ENCODE measurements at places on chromosomes 3 and 15.

DNA sequence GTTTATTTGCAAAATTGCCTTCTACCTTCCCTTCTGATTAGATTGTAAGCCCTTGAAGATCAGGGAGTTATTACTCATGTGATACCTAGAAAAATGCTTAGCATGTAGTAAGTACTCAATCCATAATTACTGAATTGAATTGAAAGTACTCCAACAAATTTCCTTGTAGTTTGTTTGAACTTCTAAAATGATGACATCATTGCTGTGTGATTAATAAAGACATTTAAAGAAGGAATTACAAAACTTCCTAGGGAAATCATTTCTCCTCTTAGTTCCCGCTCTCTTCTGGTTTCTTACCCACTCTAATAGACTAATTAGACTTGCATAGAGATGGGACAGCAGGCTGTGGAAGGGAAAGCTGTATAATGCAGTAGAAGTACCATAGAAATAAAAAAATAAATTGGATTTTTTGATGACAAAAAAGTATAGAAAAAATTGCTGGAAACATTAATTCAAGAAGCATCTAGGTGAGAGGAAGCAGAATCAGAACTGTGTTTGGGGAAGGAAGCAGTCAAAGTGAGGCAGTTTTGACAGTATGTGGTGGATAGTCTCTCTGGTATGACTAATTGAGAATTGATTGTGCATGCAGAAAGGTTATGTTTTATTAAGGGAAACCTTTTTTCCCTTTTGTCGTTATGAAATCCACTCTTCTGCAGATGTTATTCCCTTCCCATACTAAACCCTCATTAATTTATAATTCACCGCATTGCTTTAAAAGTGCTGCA lies 93.0 kb downstream of the ALCAM start:
- H3K27me3 ChIP-seq = no peaks in the 10 kb centered on the region
- no peak for DNase-seq
- no peak overlapping the region for H3K27ac ChIP-seq
- no peaks in the 10 kb centered on the region for H3K4me1 ChIP-seq
- no peak overlapping the region for H3K4me3 ChIP-seq

DNA sequence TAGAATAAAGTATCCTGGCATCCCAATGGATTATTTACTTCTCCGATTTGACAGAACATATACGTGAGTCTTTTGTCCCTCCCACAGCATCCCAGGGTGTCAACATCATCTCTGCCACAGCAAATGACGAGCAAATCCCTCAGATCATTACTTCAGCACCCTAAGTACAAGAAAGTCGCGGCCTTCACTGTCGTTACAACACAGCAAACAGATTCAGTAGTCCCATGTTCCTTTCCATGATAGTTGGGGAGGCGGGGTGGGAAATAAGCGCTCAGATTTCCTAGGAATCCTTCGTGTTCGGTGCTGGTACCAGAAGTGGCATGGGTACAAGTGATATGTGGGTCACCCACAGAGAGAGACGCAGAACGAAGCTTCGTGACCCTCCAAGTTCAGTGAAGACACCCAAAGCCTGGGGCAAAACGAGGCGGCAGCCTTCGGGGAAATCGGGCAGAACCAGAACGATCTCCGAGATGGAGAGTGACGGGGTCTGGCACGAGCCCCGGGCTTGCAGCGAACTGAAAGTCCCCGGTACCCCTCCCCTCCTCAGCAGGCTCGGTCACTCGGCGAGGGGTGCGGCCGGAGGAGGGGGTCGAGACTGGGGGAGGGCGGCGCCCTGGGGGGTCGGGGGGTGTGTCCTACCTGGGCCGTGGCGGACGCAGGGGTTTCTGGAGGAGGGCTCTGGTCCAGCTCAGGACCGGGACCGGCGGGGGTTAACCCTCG lies 619 bp downstream of the TTBK2 start:
- peak overlapping the region; percentile 99 for H3K4me3 ChIP-seq
- H3K36me3 ChIP-seq = peaks cover 14% of the 10 kb centered on the region
- DNase-seq = peak; percentile 9
- H3K4me1 ChIP-seq = peaks cover 40% of the 10 kb centered on the region

- no peak overlapping the region for H3K27ac ChIP-seq
- H3K36me3 ChIP-seq = no peaks in the 10 kb centered on the region
- no peaks in the 10 kb centered on the region for H3K4me1 ChIP-seq
- H3K4me3 ChIP-seq = no peak overlapping the region
These were observed 29.7 kb upstream of the LIPC start for GRCh38 chr15:58401991-58402649.

DNA sequence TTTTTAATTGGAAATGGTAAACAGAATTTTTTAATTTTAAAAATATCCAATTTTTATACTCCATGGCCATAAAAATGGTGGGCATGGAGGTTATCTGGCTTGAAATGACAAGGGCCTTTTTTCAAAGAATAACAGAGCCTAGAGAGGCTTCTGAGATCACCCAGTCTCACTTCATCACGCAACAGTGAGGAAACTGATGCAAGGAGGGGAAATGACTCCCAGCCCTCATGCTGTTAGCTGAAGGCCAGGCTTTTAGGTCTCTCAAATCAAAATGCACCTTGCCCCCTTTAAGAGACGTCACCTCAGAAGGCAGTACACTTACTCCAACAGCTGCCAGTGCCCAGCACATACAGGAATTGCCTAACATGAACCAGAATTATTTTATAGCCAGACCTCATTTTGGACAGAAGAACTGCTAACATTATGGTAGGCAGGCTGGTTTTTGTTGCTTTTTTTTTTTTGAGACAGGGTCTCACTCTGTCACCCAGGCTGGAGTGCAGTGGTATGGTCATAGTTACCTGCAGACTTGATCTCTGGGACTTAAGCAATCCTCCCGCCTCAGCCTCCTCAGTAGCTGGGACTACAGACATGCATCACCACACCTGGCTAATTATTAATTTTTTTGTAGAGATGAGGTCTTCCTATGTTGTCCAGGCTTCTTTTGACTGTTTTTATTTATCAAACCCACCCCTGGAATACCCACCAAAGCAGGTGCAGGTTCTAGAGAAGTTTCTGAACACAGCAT lies 9.1 kb downstream of the RAB43 start:
- no peaks in the 10 kb centered on the region for H3K27me3 ChIP-seq
- no peak overlapping the region for H3K4me3 ChIP-seq
- H3K4me1 ChIP-seq = peaks cover 36% of the 10 kb centered on the region
- DNase-seq = no peak
- H3K36me3 ChIP-seq = peaks cover 51% of the 10 kb centered on the region
- H3K27ac ChIP-seq = no peak overlapping the region

DNA sequence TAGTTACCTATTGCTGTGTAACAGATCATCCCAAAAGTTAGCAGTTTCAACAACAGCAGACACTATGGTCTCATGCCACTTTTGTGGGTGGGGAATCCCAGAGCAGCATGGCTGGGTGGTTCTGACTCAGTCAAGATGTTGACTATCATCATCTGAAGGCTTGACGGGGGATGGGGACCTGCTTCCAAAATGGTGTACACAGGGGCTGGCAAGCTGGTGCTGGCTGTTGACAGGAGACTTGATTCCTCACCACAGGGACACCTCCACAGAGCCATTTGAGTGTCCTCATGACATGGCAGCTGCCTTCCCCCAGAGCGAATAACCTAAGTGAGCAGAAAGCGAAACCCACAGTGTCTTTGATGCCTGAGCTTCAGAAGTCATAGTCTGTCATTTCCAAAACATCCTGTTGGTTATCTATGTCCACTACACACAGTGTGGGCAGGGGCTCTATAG lies 19.1 kb downstream of the DNAJB8 start:
- peaks cover 13% of the 10 kb centered on the region for H3K4me1 ChIP-seq
- H3K27ac ChIP-seq = no peak overlapping the region
- H3K27me3 ChIP-seq = peaks cover 12% of the 10 kb centered on the region
- H3K4me3 ChIP-seq = no peak overlapping the region
- peaks cover 4% of the 10 kb centered on the region for H3K36me3 ChIP-seq

GRCh38 chr15:25694239-25694584 lies 168.9 kb downstream of the ATP10A start:
- no peaks in the 10 kb centered on the region for H3K4me1 ChIP-seq
- peaks cover 10% of the 10 kb centered on the region for H3K36me3 ChIP-seq
- DNase-seq = no peak
- no peak overlapping the region for H3K27ac ChIP-seq

DNA sequence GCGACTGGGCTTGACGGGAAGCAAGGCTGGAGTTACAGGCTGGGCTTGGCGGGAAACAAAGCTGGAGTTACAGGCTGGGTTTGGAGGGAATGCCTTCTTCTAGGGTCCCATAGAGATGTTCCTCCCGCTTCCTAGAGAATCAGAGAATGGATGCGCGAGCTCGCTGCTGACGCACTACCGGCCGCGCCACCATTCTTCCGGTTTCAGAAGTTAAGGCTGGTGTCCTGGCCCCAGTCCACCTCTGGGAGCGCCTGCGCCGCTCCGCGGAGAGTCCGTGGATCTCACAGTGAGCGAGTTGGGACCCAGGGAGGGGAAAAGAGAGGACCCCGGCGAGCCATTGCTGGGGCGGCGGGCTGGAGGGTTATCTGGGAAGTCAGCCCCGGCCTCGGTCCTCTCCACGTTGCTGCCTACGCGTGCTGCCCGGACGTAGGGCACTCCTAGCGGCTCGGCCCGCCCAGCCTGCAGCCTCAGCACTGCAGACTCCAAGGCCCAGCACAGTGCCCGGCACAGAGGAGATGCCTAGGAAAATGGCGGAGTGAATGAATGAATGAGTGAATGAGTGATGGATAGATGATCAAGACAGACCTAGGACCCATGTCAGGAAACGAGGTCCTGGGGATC lies at the start of gene ZNF502:
TSS of gene ZNF502 (plus strand) at position 206 of the 621 bp plus-strand sequence. CDS start 7,602 bp downstream, outside the sequence.
- H3K4me1 ChIP-seq = peaks cover 12% of the 10 kb centered on the region
- peaks cover 20% of the 10 kb centered on the region for H3K27me3 ChIP-seq
- peaks cover 7% of the 10 kb centered on the region for H3K36me3 ChIP-seq

DNA sequence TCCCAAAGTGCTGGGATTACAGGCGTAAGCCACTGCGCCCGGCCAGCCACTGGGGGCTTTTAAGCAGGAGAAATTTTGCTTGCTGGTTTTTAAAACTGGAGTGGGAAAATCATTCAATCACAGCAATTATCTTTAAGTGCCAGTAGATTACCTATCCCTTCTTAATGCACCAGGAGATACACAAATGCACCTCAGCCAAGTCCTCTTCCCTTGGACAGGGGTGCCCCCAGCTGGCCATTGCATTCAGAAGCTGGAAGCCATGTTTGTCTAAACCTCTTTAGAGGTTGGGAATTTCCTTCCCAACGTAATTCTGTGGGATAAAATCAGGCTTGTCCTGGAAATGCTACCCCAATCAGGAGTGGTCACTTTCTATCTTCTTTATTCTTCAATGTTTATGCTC lies 26.6 kb downstream of the MIX23 start:
- H3K4me3 ChIP-seq = no peak overlapping the region
- no peaks in the 10 kb centered on the region for H3K27me3 ChIP-seq
- no peak for DNase-seq
- H3K4me1 ChIP-seq = no peaks in the 10 kb centered on the region
- H3K27ac ChIP-seq = no peak overlapping the region

- H3K36me3 ChIP-seq = peaks cover 68% of the 10 kb centered on the region
- no peaks in the 10 kb centered on the region for H3K4me1 ChIP-seq
- peak overlapping the region; percentile 12 for H3K27ac ChIP-seq
- no peaks in the 10 kb centered on the region for H3K27me3 ChIP-seq
- H3K4me3 ChIP-seq = no peak overlapping the region
These were observed 59.1 kb downstream of the TRPM7 start for GRCh38 chr15:50627351-50628055.

- no peak overlapping the region for H3K4me3 ChIP-seq
- H3K36me3 ChIP-seq = no peaks in the 10 kb centered on the region
- H3K27me3 ChIP-seq = no peaks in the 10 kb centered on the region
- H3K4me1 ChIP-seq = no peaks in the 10 kb centered on the region
- no peak overlapping the region for H3K27ac ChIP-seq
- DNase-seq = no peak
These were observed 80.6 kb upstream of the MITF start for GRCh38 chr3:69658514-69659140.
